ENCODE measurements at places on chromosomes 2 and 18. TPM values are rescaled to one million over a fixed set of nuclear protein-coding genes. Genes with fewer than 3 reads are reported as not detected.

DNA sequence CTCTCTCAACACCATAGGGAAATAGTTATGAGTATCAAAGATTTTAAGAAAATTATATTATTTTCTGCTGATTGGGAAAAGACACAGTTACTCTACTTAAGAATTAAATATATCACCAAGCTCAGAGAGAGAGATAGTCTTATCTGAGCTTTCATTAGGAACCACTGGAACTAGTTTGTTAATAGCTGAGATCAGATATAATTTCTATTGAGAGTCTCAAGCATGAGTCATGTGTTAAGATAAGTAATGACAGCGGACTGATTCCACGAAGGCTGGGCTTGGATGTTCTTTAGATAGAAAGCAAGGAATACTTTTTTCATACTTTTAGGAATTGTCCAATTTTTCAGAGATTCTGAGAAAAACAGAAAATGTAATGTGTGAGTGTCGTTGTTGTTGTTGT lies 44.4 kb upstream of the RBM44 start:
- H3K4me1 ChIP-seq, result peaks cover 28% of the 10 kb centered on the region
- peaks cover 52% of the 10 kb centered on the region for H3K36me3 ChIP-seq
- H3K4me3 ChIP-seq, result no peak overlapping the region

GRCh38 chr2:42854207-42854818 lies 61.9 kb upstream of the HAAO start:
- peaks cover 24% of the 10 kb centered on the region for H3K4me1 ChIP-seq
- DNase-seq, result peak; percentile 31
- H3K27me3 ChIP-seq, result no peaks in the 10 kb centered on the region
- no peak overlapping the region for H3K4me3 ChIP-seq
- H3K27ac ChIP-seq, result peak overlapping the region; percentile 91

The TMEM17 gene
- 4.4 TPM for total RNA-seq

The ACVR1C gene
- total RNA-seq, result 0.09 TPM

The ANKRD36 gene
- 5.4 TPM for total RNA-seq
